Calu3 (cell line): ENCODE measurements at places on chromosomes 1 and 21. TPM values are rescaled to one million over a fixed set of nuclear protein-coding genes. Genes with fewer than 3 reads are reported as not detected.

Gene SIM2
- 15.1 and 15.4 TPM in 2 replicates for total RNA-seq

Gene AHDC1
- total RNA-seq = 20.8 and 21.5 TPM in 2 replicates

Gene ZNF593OS
- not detected in 2 replicates for total RNA-seq

Gene TDRD5
- 0.17 TPM in 1 of 2 replicates, not detected in the other for total RNA-seq

DNA sequence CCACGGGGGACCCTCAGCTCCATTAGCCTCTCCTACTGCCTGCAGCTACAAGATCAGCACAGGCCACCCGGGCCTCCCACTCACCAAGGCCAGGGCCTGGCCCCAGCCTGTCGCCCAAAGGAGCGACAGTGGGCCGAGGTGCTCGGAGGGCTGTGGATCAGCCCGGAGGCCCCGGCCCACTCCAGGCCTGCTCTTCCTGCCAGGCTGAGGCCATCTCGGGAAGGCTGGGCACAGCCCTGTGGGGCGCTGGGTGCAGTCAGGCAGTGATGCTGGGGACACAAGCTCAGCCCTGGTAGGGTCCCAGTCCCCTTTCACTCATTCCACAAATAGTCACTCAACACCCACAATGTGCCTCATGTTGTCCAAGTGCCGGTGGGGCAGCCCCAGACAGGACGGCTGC lies 58.8 kb downstream of the CASZ1 start:
- no peak for DNase-seq

- DNase-seq = no peak
Measured at GRCh38 chr1:161790587-161791317, 24.6 kb downstream of the ATF6 start.

DNA sequence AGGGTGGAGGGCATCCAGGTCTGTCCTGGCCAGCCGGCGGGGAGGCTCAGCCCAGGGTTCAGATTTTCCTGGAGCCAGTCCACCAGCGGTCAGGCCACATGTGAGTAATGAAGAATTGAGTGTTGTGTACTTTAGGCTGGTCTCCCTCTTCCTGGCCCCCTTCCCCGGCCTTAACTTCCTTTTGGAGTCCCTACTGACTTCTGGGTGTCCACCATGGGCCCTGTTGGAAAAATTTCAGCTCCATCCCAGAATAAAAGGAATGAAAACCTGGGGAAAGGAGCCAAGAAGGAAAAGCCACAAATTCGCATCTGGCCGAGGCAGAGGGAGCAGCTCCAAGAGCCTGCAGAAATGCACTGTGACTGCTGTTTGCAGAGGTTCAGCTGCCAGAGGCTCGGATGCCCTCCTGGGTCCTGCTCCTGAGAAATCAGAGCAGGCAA lies 35.5 kb upstream of the HHAT start:
- no peak for DNase-seq

DNA sequence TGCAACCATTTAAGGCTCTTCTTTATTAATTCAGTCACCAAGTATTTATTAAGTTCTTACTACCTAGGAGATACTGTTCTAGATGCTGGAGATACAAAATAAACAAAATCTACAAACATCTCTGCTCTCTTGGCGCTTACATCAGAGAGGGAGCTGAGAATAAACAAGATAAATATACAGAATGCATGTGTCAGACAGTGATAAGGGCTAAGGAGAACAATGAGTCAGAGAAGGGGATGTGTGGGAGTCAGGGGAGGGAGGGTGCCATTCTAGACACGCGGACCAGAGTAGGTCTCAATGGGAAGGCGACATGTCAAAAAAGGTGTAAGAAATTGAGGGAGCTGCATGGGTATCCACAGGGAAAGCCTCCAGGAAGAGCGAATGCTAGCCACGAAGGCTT lies 393.2 kb downstream of the RWDD3 start:
- DNase-seq = no peak

DNA sequence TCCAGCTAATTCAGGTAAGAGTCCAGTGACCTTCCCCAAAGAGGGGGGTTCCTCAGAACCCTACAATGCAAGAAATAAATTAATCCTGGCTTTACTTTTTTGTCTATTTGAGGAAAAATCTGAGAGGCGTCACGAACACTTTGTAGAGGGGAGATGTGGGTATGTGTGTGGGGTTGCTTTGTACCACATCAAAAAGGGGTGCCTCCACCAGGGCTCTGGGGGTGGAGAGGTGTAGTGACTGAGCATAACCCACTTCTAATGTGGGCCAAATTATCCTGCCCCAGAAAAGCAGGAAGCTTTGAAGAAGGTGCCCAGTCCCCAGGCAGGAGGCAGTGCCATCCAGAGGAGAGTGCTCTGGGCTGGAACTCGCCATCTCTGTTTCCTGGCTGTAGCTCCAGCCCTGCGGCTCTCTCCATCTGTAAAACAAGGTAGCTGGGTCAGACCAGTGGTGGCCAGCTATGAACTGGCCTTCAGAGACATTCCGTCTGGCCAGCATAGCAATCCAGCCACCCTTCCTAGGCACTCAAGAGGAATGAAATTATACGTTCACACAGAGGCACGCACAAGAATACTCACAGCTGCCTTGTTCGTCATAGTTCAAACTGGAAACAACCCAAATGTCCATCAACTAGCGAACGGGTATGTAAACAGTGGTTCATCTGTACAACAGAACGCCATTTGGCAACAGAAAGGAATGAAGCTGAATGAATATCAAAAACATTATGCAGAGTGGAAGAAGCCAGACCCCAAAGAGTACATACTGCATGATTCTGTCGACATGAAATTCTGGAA lies 45.4 kb upstream of the TNFRSF1B start:
- no peak for DNase-seq

DNA sequence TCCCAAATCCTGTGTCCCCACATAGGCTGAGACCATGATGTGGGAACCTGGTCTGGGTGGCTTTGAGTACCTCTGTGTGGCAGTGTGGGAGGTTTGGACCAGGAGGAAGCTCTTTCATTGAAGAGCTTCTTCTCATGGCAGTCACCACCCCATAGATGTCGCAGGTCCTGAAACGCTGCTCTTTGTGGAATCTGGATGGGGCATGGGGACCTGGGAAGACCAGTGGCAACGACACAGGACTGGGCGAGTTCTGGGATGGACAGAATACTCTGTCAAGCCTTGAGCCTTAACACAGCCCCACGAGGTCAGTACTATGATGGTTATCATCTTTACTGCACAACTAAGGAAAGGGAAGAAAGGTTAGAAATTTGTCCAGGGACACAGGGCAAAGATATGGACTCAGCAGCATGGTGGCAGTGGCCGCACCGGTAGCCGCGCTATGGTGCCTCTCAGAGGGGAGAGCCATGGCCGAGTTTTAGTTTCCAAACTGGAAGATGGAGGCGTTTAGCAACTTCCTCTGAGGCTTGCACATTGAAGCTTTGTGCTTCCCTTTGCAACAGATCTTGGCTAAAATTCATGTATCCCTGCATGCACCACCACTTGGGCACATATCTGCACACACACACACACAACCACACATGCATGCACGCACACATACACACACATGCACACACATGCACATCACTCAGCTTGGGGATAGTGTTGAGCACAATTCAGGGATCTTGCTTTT lies 117.7 kb upstream of the C1orf174 start:
- no peak for DNase-seq

DNA sequence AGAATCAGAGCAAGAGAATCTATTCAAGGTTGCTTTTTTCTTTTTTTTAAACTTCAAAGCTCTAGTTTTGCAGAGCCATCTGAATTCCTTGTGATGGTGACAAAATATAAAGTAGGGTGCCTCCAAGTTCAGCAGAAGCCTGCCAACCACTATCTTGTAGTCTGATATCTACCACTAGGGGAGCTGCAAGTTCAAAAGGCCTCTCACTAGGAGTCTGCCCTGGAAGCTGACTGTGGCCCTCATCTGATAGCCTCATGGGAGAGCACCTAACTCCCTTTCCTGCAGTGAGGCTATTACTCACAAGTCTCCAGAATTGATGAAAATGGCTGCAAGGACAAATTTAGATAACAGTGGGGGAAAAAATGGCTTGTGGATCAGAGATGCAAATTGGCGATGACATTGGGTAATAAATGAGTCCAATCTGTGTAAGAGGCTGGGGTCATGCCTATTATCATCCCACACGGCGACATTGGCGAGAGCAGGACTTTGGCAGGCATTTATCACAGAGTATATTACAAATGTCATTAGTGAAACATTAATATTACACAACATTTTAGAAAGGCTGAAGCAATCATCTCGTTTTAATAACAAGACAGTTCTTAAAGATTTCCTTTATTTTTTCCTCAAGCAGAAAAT lies 10.7 kb upstream of the ZP4 start:
- peak; percentile 45 for DNase-seq

DNA sequence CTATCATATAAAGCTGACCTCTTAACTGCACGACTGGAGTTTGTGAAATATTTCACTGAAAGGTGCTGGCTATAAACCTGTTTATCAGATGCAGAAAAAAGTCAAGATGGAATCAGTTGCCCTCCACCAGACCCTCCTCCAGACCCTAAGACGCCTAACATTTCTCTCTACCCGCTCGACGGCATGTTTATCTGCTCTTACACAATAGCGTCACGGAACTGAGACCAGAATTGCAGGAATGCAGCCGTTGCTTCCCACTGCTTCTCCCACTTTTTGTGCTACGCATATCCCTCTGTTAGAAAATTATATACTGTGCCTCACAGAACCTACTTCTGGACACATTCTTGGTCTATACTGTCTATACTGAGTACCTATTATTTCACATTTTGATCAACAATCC lies 28.2 kb upstream of the FAM131C start:
- no peak for DNase-seq

GRCh38 chr1:99229122-99229521 lies 35.2 kb upstream of the PLPPR4 start:
- DNase-seq = no peak
